ENCODE measurements at places on chromosomes 1 and 21.

DNA sequence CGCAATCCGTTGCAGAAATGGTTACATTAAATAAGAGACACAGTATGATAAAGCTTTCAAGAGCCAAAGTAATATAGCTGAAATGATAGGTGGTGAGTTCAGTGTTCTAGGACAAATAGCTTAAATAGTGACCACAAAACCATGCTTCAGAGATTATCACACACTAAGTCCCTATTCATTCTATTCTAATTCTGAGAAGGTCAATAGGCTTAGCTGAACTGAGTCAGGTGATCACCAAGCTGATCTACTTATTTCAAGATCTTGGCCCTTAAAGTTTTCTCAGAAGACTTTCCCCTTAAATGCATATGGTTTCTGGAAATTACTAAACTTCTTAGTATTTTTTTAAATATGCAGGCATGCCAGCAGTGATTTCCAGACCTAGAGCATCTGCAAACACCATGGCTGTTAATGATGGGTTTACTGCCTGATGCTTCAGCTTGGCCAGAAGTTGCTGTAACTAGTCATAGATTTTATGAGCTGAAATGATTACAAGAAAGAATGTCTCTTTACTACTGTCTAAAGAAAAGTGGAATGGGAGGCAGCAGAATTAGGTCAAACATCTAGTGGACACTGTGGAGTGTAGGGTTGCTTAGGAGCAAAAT is 242.9 kb downstream of the ST6GALNAC3 start:
- DNase-seq = no peak

DNA sequence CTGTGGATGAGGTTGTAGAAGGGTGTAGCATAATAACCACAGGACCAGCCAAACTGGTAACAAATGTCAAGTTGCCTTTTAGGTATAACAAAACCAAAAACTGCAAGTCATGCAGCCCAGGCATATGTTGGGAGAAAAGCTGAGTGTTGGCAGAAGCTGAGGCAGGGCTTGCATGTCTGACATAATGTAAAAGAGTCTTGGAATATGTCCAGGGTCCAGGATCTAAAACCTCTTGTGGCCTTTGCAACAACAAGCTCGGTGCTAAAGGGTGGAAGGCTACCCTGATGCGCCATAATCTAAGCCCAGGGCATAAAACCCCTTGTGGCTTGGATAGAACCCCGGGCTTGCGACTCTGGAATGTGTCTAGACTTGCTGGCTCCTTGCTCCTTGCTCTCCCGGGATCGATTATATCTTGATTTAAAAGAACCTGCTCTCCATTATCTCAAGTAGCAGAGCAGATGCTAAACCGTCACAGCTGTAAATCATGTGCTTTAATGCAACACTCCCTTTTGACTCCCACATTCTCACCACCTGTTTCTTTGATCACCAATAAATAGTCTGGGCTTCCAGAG is 26.5 kb upstream of the SLC35A3 start:
- no peak for DNase-seq

DNA sequence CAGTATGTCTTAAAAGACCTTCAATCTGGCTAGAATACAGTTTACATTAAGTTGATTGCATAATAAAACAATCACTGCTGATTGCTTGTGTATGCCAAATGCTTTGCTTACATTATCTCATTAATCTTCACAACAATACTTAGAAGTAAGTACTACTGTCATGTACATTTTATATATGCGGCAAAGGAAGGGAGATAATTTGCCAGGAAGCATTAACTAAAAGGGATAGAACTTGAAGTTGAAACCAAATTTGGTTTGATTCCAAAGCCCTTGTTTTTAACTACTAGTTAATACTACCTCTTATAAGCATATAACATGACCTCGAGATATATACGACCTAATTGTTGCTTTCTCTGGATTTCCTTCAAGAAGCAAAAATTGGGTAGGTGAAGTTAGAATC is 155.8 kb downstream of the NTMT2 start:
- no peak for DNase-seq

GRCh38 chr1:5830771-5831599 is 161.2 kb downstream of the NPHP4 start:
- DNase-seq = no peak

DNA sequence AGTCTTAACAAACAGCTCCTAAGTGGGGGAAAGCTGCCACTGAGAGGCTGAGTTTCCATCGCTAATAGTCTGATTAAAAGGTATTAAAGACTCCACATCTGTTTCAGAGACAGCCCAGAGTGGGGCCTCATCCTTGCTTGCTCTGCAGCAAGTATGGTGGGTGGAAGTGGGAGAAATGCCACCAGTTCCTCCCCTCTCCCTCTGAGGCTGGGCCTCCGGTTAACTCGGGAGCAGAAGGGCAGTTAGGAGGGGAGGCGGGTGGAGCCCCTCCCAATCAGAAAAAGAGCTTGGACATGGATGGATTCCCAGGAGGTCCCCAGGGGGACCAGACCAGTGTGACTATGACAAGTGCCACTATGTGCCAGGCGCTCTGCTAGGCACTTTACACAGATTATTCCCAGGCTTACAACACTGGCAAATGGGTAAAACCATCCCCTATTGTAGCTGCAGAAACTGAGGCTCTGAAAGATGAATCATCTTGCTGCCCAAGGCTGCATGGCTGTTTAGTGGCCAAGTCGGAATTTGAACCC is 11.4 kb upstream of the ASCL5 start:
- no peak for DNase-seq

DNA sequence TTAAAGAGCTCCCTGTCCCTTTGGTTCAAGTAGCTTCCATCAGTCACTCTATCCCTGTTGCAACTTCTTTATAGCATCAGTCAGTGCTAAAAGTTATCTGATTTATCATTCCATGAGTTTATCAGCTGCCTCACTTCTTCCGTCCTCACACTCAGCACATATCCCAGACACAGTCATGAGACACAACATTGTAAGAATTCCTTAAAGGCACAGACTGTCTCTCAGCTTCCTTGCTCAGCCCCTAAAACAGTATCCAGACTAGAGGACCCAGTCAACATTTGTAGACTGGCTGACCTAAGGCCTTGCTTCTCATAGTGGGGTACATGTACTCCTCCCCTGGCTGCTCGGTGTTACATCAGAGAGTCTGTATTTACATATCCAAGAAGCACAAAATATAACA is 164.9 kb upstream of the ADGRL2 start:
- DNase-seq = no peak

DNA sequence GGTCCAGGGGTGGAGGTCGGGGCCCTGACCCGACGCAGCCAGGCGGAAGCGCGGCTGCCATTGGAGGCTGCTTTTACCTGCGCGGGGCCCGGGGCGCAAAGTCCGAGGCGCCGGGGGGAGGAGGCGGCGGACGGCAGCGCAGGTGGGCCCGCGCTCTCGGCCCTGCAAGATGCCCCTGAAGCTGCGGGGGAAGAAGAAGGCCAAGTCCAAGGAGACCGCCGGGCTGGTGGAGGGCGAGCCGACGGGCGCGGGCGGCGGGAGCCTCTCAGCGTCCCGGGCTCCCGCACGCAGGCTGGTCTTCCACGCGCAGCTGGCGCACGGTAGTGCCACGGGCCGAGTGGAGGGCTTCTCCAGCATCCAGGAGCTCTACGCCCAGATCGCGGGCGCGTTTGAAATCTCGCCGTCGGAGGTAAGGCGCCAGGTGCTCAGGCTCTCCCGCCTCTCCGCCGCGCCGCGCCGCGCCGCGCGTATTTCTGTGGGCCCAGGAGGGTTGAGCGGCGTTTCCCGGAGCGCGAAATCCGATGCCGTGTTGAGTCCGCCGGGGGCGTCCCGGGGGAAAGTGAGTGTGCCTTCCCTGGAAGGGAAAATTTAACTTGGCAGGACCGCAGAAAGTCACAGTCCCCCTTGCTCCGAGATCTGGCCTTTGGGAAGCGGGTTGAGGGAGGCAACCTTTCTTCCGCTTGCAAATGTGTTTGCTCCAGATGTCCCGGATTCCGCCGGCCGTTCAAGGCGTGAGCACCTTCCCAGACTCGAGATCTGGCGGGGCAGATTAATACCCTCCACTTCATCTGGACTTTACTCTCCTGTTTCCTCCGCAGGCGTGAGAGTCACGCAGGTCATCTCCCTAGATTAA is at the start of gene GIPC2:
TSS of gene GIPC2 (plus strand) at position 41 of the 853 bp plus-strand sequence. CDS start at position 170, 129 bp downstream.
- no peak for DNase-seq

- DNase-seq = no peak
Observed at GRCh38 chr1:35642471-35642955, 1.2 kb upstream of the PSMB2 start.

GRCh38 chr1:201190005-201190404 is 619 bp upstream of the IGFN1 start:
- no peak for DNase-seq

GRCh38 chr1:10835822-10836421 is 39.5 kb upstream of the CASZ1 start:
- DNase-seq = no peak

GRCh38 chr21:40754466-40754865 is 92.5 kb downstream of the DSCAM start:
- DNase-seq = no peak

DNA sequence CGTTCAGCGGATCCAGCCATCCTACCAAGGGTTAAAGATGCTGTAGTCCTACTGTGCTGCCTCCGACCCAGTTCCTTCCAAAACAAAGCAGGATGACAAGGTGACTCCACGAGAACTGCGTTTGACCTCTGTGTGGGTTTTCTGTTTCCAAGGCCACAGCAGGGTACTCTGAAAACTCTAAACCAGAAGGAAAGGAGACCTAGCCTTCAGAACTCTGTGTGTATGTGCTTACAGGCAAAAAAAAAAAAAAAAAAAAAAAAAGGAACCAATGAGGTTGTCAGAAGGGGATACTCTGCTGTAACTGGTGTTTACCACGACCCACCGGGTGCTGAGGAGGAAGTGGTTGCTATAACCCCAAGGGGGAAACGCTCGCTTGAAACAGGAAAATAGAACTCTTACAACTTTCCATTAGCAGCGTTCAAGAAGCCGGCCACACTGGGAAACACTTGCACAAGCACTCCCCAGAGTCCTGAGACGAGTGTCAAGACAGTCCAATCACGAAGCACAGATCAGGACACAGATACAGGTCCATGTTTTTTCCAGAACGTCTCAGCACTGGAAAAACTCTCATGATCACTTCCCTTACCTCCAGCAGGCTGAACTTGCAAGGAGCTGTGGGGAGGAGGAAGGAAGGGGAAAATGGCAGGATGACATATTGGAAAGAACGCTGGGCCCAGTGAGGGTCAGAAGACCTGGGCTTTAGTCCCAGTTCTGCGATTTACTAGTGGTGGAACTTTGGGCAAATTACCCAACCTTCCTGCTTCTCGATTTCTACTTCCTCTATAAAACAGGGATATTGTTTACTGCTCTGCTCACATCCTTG is 64.0 kb downstream of the ITPKB start:
- peak; percentile 40 for DNase-seq

DNA sequence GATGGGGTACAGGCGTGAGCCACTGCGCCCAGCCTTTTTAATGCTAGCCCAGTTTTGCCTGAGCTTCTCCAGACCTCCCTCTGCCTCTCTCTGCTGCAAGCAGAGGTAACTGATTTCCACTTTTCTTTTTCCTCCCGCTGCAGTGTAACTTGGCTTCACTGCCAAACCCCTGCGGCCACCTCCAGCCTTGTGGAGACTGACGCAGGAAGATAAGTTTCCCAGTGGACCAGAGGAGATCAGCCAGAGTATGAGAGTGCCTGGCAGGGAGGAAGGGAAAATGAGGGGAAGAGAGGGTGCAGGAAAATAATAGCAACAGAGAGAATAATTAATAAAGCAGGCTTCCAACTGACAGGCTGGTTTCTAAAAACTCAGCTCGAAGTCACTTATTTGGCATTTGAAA is 143.7 kb downstream of the PCNX2 start:
- DNase-seq = no peak

DNA sequence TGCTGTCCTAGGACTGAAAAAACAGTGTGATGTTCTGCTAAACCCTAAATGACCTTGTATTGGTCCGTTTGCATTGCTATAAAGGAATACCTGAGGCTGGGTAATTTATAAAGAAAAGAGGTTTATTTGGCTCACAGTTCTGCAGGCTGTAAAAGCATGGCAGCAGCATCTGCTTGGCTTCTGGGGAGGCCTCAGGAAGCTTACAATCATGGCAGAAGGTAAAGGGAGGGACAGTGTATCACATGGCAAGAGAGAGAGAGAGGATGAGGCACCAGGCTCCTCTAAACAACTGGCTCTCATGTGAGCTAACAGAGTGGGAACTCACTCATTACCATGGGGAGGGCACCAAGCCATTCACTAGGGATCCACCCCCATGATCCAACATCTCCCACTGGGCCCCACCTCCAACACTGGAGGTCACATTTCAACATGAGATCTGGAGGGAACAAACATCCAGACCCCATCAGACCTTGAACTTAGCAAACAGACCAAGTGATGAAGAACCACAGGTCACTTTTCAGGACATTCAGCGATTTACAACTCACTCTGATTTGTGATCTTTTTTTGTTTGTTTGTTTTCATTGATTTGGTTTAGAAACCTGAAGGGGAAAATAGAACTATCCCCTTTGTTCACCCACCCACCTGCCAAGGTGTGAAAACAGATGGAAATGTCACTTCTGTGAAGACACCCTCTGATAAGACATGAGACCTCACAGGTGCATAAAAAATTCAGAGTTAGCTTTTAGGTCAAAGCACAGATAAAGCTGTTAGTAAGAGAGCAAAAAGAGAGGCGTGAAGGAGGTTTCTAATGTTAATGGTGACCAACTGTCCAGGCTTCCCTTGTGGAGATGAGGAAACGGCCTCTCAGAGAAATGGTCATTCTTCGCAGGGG is 104.2 kb upstream of the RALGPS2 start:
- no peak for DNase-seq

- no peak for DNase-seq
Observed at GRCh38 chr1:30672661-30673060, 50.7 kb downstream of the MATN1 start.

DNA sequence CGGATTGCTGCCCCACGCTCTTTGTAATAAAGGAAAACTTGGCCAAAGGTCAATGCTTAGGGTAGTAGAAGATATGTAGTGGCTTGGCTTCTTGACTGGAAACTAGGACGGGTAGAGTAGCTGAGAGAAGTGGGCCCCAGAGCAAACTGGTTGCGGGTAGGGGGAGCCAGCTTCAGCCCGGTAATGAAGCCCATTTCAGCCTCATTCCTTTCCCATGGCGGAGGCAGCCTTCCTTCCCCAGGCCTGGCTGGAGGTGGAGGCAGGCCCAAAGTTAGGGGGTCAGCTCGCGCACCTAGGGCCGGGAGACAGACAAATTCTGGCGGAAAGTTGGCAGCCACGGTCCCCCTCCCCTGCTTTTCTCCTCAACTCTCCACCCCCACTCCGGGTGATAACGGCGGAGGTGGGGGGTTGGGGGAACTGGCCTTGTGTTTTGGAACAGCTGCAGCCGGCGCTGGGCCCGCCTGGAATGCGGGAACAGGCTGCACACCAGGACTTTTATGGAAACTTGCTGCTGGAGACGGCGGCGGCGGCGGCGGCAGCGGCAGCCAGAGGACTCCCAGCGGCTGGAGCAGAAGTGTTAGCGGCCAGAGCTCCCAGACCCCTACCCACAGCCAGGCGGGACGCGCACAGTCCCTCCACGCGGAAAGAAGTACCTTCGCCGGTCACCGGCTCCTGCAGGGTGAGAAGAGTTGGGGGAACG is at the start of gene NEXN:
TSS of gene NEXN (plus strand) at position 544 of the 700 bp plus-strand sequence. CDS start 27,483 bp downstream, outside the sequence.
- no peak for DNase-seq

DNA sequence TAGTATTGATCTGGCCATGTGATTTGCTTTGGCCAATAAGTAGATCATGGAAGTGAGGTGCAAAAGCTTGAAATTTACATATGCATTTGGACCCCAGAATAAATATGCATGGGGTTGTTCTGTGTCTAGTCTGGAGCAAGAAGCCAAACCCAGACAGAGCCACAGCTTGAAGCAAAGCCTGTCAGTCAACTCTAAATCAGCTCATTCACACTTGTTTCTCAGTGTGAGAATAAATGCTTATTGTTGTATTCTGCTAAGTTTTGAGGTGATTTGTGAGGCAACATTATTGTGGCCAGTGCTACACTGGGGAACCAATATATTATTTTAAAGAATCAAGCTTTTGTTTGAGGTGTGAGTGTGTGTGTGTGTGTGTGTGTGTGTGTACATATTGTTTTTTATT is 12.2 kb upstream of the PGLYRP3 start:
- no peak for DNase-seq
